ENCODE measurements at places on chromosomes 1 and 21. TPM values are rescaled to one million over a fixed set of nuclear protein-coding genes. Genes with fewer than 3 reads are reported as not detected.

TNFSF4 gene
- total RNA-seq, result 0.75 TPM

CD48 gene
- not detected for total RNA-seq

ICOSLG gene
- total RNA-seq, result 0.69 TPM

DMRTB1 gene
- total RNA-seq, result not detected

FCRL6 gene
- not detected for total RNA-seq

CNR2 gene
- not detected for total RNA-seq
